ENCODE measurements at places on chromosomes 2 and 18. TPM values are rescaled to one million over a fixed set of nuclear protein-coding genes. Genes with fewer than 3 reads are reported as not detected.
A peak's percentile ranks its signal among the peaks of the same experiment; 100 is the strongest.

The NT5DC4 gene
- total RNA-seq, result not detected

DNA sequence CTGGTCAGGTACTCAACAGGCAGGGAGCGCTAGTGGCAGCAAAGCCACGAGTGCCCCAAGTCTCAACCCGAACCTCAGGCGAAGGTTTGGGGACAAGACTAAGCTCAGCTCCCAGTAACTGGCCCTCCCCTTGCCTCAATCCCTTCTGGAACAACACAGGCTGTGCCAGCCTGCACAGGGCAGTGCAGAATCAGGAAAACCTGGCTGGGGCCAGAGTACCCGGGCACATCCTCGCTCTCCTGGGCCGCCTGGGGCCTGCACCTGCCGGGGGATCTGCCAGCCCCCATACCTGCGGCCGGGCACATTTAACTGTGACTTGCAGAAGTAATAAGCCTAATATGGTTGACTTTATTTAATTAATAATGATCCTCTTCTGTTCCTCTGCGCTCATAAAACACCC, 60.6 kb downstream of the GBX2 start:
- no peak for DNase-seq

- no peak for DNase-seq
These were observed 38.7 kb downstream of the MAP4K4 start for GRCh38 chr2:101736233-101736632.

DNA sequence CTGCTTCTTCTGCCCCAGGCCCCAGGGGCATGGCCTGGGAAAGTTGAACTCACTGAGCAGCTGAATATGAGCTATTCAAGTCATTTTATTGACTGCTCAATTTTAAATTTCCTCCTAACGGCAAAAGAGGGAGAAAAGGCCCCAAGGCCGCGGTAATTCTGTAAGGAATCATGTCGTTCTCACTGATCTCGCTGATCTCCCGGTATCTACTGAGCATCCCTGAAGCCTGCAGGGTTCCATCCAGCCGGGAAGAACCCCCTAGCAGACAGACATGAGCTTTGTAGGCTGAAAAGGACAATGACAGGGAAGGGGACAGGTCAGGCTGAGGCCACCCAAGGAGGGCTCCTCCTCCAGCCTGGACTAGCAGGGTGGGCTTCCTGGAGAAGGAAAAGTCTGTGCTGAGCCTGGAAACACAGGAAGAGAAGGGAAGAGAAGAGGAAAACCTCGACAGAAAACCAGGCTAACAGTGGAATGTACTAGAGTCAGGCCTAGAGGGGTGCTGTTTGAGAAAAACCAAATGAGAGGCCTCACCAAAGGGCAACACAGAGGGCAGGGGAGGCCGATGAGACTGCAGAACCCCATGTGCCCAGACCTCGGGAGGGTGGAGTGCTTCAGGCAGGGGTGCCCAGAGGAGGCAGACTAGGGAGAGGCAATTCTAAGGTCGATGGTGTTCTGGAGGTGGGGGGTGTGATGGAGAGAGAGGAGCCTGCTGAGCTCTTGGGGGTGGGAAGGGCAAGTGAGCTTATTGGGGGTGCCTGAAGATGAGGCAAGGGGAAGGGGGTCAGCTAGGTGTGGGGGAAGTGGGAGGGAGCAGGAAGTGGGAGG, 2.9 kb upstream of the NPPC start:
- DNase-seq, result no peak

- DNase-seq, result peak; percentile 64
These were observed 184.8 kb upstream of the SP5 start for GRCh38 chr2:170530284-170530745.

- DNase-seq, result no peak
These were observed 69.4 kb upstream of the SMAD7 start for GRCh38 chr18:49020129-49020528.

DNA sequence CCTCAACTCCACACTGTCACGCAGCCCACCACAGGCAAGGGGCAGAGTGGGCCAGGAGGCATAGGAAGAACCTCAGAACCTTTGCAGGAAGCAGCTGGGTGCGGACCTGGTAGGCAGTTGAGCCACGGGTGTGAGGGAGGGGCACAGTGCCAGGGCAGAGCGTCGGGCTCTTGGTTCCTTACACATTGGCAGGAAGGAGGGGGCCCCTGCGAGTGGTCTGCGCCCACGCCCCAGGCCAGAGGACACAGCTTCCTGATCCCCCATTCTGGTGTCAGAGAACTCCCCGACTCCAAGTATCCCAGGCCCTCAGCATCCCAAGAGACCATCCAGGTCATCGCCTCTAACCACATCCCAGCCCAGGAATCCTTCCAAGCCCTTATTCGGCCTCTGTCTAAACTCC, 61.5 kb downstream of the TNS1 start:
- DNase-seq, result peak; percentile 23

- DNase-seq, result no peak
These were observed 113.5 kb downstream of the NYAP2 start for GRCh38 chr2:225512876-225513540.

GRCh38 chr2:218745160-218745558, 34.5 kb downstream of the TTLL4 start:
- DNase-seq, result no peak

The CELF4 gene
- total RNA-seq, result not detected

DNA sequence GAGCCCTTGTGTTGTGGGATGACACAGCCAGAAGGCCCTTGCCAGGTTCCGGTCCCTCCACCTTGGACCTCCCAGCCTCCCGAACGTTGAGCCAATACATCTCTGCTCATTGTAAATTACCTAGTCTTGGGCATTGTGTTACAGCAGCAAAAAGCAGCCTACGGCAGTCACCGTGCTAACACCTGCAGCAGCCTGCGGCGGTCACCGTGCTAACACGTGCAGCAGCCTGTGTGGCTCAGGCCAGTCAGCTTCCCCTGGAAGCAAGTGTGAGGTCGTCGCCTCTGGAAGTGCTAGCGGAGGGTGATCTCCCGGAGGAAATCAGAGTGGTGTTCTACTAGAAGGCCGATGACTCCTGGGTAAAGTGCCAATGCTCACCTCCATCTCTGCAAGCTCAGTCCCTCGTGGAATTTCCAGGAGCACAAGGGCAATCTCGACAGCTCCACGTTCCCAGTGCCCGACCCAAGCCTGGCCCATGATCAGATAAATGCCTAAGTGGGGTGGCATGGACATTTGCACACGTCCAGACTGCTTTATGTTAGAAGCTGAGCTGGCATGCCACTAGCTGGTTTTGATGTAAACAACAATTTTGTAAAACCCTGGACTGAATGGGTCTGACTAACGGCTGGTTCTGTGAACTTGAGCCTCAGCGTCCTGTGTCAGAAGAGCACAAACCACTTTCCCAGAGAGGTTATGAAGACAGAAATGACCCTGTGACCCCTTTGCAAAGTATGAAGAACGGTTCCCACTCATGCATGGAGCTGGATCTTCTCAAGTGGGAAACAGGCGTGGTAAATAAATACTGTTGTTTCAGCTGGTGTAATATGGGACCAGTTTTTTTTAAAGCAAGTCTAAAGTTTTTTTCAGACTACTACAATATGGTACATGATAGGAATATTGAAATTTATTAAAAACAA, 11.4 kb upstream of the CNDP1 start:
- DNase-seq, result no peak

GRCh38 chr2:109393662-109393972, 220.1 kb downstream of the SEPTIN10 start:
- DNase-seq, result no peak

The KCNG2 gene
- total RNA-seq, result 1.4 TPM

DNA sequence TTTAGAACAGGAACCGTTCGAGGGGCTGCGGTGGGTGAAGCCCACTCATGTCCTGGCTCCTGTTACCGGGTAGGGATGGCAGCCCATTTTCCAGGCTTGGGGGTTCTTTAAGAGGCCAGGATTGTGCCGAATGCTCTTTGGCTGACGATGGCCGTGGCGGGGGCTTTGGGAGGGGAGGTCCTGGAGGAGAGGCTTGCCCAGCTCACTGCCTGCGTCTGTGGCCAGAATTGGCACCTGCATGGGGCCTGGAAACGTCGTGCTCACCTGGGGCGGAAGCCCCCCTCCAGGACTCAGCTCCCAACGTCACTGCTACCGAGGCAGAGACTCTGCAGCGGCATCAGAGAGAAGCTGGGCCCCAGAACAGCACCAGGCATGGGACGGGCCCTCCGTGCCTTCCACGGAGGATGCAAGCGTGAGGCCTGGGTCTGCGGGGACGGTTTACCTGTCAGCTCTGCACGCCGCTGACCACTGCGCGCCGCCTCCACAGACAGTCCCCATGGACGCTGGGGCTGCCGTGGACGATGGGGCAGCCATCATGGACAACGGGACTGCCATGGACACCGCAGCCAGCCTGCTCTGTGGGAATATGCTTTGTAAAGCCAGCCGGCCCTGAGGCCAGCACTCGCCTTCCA, 82.9 kb downstream of the NFATC1 start:
- no peak for DNase-seq

The OLA1 gene
- total RNA-seq, result 45.0 TPM

All from lung microvascular endothelial cell (primary cell).